Right lobe of liver (tissue), 6 donors: ENCODE measurements at places on chromosomes 11 and 22.
A peak's percentile ranks its signal among the peaks of the same experiment; 100 is the strongest.

DNA sequence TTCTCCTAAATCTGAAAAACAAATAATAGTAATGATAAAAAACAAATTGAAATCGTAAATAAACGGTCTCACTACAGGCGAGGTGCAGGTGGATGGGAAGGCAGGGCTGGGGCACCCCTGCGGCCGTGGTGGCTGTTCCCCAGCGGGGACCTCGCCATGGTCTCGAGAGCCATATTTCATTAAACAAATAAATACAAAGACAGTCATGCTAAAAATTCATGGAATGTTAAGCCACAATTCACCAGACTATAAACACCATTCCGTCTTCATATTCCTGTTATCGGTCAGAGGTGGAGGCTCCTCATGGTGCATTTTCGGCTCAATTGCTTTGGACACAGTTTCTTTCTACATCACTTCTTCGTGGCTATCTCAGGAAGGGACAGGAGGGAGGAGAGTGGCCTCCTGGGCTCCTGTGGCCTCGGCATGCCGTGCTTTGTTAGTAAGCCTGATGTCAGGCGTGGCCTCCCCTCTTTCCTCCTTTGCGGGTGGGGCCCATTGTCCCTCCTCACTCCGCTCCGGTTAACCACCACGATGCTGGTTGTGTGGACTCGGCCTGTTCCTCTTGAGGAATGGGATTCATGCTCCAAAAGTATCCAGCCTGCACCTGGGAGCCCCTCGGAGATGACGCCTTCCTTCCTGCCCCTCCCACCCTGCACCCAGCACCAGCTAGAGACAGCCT lies 16.1 kb upstream of the BRSK2 start:
- no peak for DNase-seq

DNA sequence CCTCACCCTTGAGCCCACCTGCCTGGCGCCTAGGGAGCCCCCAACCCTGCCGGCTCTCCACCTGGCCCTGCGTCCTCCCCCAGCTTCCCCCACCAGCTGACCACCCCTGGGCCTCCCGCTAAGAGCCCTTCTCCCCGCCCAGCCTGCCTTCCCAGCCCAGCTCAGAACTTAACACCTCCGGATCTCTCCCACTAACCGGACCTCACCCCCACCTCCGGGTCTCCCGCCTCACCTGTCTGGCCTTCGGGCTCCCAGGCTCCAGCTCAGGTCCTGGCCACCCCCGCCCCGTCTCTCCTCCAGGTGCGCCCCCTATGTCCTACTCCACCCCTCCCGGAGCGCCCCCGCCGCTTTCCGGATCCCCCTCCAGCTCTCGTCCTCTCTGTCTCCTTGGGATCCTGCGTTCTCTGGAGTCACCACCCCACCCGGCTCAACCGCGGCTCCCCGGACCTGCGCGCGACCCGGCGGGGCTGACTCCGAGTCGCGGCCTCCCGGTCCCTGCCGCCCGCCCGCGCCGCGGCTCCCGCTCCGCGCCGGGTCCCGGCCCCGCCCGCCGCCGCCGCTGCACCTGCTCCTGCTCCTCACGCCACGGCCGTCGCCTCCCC lies at the start of gene KCNJ11:
TSS of gene KCNJ11 (minus strand) at position 51 of the 602 bp plus-strand sequence. CDS start 568 bp downstream, outside the sequence.
- peak; percentile 64 for DNase-seq

DNA sequence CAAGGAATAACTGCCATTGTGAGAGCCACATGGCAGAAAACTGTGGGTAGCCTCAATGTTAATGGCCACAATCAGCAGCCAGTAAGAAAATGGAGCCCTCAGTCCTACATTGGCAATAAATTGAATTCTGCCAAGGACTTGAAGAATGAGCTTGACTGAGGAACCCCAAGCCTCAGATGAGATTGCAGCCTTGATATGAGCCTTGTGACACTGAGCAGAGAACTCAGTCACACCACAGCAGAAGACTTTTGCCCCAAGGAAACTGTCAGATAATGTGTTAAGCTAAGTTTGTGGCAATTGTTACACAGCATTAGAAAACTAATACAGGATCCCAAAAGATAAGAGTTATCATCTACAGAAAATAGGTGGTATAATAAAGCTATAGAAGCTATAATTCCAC lies 2.4 kb upstream of the TTC17 start:
- DNase-seq: no peak

GRCh38 chr22:27372969-27373670 lies 428.4 kb downstream of the MN1 start:
- DNase-seq: peak; percentile 42

- DNase-seq: no peak
Measured at GRCh38 chr11:70381350-70381749, 17.0 kb upstream of the CTTN start.

- no peak for DNase-seq
Measured at GRCh38 chr22:45324311-45324711, 14.6 kb downstream of the FAM118A start.

DNA sequence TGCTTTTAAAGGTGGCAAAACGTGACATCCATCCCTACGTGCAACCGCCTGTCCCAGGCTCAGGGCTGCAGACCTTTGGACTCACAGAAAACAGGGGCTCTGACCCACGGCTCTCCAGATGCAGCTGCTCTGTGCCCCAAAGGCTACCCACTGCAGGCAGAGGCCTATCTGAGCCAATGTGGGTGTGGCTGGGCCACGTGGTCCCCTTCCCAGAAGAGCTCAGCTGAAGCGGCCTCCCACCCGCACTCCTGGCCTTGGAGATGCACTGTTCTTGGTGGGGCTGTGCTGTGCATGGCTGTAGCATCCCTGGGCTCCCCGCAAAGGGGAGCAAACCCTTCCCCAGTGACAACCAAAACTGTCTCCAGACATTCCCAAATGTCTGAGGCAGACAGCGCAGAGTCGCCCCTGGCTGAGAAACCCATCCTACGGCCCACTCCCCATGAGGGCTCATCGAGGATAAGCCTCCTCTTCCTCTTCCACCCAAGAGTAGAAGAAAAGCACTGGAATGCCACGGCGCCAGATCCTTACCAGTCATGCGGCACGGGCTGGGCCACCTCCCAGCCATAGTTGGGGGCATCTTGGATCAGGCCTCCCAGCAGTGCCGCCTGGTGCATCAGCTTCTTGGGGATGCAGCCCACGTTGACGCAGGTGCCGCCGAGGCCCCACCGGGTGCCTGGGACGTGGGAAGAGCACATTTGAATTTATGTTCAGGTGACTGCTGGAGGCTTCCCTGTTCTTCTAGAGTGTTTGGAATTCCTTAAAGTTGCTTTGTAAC lies 23.1 kb upstream of the COMT start:
- DNase-seq: no peak

DNA sequence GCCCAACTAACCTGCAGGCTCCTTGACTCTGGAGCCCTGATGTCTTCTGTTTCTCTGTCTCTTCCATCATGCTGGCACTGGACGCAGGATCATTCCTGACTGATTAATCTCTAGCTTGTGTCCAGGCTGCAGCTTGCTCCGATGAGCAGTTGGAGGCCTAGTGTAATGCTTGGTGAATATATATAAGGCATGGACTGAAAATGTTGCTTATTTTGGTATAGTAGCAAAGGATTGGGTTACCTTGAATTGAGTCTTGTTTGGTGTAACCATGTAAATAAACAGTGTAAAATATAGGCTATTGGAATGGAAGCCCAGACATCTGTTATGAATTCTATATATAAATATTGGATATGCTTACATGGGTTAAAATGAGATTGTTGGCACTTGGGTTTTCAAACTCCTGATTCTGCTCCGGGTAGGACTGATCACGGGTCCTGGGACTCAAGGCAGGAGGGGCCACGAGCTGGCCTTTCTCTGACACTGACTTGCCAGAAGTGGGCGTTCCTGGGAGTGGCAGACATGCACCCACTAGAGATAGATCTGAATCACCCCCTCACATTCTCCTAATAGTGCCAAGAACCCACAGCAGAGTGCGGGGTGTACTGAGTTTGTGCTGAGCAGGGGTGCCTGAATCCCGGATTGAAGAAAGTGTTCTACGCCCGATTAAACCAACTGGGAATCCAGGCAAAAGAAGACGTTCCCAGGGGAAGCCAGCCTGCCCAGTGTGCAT lies 25.8 kb downstream of the LRP5 start:
- no peak for DNase-seq

- DNase-seq: peak; percentile 74
Measured at GRCh38 chr11:119373921-119374631, 7.4 kb downstream of the USP2 start.

GRCh38 chr11:19512618-19513017 lies 200.0 kb upstream of the NAV2 start:
- no peak for DNase-seq
